ENCODE measurements at places on chromosomes 16 and 17.

DNA sequence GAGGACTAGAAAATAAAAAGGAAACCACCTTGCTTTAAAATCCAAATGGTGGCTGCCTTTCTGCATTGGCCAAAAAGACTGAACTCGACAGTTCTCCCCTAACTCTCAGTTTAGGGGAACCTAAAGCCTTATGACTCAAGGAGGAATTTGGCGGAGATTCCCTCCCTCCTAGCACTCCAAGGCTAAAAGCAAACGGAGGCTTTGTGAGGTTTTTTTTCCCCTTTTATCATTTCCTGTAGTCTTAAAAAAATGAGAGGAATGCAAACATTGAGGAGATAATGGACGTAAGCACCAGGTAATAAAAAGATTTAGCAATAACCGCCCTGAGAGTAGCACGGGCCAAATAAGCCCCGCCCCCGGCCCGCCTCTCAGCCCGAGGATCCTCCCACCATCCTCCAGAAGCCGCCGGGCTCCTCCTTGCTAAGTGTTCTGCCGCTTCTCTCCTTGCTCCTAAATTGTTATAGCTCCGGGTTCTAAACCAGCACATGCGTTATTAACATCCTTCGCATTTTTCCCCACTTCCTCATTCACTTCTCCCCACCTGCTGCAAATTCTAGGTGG, 5.8 kb upstream of the KIFC3 start:
- peak; percentile 41 for DNase-seq

DNA sequence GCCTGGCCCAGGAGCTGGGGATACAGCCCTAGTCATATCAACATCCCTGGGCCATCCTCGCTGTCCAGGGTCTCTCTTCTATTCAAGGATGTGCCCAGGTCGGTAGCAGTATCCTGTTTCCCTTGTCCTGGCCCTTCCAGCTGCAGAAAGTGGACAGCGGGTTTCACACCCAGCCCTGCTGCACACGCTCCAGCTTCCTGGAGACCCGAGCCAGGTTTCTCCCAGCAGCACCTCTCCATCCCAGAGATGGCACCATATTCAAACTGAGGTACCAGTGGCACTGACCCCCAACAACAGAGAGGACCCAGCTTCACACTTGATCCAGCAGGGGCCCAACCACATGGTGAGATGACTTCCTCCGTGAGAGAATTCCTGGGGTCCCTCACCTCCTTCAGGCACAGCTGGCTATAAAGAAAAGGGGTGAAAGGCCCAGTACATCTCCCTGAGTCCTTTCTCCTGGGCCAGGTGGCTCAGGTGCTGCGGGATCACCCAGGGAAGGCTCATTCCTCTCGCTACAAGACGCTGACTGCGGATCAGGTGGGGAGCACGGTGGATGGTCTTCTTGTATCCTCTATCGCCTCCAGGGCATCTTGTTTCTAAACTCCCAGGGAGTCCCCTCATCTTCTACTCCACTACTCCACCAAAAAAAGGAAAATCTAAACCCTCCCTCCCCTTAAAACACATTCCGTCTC, 1.4 kb downstream of the CUEDC1 start:
- no peak for DNase-seq

DNA sequence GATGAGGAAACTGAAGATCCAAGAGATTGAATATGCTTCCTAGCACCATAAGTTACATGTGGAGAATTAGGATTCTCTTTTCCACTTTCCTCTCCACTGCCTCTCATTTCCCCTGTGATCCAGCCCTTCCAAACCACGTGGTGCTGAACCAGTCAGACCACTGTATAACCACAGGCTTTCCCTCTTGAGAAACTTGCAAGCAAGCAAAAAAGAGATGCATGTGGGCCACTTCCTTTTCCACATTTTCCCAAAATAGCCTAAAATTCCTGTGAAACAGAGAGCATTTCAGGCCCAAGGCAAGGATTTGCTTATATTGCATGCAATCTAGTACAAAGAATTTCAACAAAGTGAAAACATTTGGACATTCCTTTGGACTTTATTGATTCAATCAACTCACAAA, 59.3 kb upstream of the KSR1 start:
- DNase-seq = no peak

DNA sequence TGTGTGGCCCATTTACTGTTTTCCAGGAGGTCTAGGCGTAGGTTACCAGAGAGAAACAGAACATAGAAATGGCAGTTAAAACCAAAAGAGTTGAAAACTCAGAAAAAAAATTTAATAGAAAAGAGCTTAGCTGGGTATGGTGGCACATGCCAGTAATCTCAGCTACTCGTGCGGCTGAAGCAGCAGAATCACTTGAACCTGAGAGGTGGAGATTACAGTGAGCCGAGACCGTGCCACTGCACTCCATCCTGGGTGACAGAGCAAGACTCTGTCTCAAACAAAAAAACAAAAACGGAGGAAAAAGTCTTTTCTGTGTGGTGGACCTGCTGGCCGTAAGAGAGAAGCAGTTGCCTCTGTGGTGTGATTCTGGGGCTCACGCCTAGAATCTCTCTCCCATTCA, 35.8 kb downstream of the MRTFB start:
- no peak for DNase-seq

- DNase-seq = no peak
These were observed 15.0 kb downstream of the SLC16A3 start for GRCh38 chr17:82243648-82244412.

DNA sequence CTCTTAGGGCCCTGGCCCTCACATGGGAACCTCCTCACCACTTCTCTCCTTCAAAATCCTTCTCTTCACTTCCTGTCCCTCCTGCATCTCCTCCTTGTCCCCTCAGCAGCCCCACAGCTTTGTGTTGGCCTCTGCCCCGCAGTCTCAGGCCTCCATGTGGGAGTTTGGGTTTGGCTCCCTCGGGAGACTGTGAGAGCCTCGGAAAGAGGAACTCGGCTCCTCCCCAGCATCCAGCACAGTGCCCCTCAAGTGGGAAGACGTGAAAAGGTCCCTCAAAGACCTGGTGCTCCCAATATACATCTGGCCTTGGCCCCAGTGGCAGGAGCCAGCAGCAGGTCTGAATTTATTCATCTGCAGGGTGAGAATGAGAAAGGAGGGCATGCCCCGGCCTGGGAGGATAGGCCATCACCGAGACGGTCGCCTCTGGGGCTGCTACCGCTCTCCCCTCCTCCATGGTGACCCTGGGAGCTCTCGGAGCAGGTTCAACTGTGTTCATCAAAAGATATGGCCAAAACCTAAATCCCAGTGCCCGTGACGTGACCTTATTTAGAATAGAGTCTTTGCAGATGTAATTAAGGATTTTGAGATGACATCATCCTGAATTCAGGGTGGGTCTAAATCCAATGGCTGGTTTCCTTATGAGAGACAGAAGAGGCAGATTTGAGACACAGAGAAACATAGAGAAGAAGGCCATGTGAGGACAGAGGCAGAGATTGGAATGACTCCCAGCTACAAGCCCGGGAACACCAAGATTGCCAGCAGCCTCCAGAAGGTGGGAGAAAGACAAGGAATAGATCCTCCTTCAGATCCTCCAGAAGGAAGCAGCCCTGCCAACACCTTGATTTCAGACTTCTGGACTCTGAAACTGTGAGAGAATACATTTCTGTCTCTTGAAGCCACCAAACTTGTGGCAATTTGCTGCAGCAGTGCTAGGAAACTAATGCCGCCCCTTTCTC, 135.1 kb downstream of the MRM1 start:
- DNase-seq = no peak

DNA sequence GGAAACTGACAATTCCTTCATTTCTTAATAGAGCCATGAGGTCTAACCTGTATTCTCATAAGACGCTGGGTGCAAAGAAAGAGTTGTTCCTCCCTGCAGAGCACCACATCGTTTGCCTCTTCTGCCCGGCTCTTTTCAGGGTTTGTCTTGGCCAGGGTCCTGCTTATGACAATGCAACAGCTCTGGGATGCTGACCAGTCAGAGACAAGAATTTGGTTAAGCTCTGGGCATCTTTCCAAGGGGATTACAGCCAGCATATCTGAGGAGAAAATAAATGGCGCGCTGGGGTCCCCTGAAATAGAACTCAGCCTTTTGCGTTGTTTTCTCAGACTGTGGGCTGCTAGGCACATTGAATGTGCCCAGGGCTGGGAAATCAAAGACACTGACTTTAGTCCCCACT, 128.6 kb downstream of the SHISA6 start:
- no peak for DNase-seq

- DNase-seq = no peak
These were observed 2.0 kb downstream of the CACNA1G start for GRCh38 chr17:50562242-50563091.

DNA sequence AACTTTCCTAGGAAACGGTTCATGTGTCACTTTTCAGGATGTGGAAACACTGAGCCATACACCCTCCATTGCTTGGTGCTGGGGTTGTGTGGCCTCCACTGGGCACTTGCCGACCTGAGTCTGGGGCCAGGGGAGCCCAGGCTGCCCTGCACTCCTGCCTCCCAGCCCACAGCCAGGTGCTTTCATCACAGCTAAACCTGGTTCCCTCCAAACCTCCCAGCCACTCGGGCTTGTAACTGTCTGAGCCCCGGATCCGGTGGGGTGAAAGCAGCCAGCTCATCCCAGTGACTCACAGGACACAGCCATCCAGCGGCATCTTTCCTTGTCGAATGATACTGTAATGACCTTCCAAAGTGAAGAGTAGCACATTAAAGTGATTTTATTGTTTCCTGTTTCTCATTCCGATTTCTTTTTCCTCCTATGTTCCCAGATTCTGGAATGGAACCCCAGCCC, 19.8 kb downstream of the CARHSP1 start:
- no peak for DNase-seq

GRCh38 chr17:62862251-62862650, 54.1 kb upstream of the MARCHF10 start:
- DNase-seq = no peak

GRCh38 chr16:1134776-1135458, 18.0 kb upstream of the CACNA1H start:
- DNase-seq = no peak

DNA sequence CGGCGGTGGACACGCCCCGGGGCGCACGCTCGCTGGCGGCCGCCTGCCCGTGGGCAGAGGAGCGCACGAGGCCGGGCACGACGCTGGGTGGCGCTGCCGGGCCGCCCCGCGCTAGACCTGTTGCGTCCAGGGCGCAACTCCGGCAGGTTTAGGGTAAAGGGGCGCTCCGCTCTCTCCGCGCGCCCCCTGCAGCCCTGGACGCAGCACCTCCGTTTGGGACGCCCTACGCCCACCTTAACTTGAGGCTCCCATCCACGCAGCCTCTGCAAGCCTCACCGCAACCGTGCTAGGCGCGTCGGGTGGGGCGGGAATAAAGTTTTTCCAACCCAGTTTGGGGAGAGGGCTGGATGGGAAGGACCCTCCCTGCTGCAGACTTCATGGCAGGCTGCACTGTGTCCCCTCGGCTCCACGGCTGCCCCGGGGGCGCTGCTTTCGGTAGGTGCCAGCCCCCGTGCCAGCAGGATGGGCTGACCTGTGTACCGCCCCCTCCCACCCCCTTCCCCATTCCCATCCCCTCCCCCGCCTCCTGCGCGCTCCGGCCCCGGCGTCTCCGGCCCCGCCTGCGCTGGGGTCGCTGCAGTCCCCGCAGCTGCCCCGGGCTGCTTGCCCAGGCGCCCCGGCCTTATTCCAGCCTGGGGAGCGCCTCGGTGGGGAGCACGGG, at the start of gene SYT17:
SYT17 (plus strand) TSS at position 531 of the 661 bp plus-strand sequence. CDS start 407 bp downstream, outside the sequence.
- DNase-seq = no peak

- no peak for DNase-seq
These were observed 3.0 kb downstream of the KRT31 start for GRCh38 chr17:41394254-41394996.

- no peak for DNase-seq
These were observed 9.1 kb downstream of the ATP2A3 start for GRCh38 chr17:3954976-3955672.

DNA sequence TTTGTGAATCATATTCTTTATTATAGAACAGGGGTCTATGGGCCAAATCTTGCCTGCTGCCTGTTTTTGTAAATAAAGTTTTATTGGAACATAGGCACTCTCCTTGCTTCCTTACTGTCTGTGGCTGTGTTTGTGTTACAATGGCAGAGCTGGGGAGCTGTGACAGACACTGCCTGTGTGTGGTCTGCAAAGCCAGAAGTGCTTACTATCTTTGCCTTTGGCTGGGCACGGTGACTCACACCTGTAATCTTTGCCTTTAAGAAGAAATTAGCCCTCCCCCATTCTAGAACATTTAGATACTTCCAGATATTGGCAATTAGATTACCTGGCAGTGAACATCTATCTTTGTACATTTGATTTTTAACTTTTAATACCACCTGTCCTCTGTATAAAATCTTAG, 308.3 kb downstream of the FOXL1 start:
- DNase-seq = no peak

DNA sequence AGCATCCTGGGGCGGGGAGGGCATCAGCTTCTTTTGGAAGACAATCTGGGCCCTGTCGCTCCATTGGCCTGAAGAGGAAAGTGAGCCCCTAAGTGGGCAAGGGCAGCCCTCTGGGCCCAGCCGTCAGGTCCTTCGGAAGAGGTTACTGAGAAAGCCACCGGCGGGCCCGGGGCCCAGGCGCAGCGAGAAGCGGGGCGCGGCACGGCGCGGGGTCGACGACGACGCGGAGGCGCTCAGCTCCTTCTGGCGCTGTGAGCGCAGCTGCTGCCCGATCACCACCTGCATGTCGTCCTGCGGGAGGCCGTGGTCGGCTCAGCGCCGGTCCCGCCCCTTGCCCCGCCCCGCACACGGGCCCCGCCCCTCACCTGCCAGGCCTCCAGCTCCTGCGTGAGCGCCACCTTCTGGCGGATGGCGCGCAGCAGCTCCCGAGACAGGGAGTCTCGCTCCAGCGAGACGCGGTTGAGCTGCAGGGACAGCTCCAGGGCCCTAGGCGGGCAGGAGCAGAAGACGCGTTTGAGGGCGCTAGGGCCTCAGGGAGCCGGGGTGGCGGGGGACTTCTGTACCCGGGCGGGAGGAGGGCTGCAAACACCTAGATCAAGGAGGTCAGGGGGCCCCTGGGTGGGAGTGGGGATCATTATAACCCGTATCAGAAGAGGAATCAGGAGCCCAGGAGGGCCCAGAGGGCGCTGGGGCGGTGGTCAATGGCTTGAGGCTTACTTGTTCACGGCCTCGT, 4.3 kb downstream of the THOC6 start:
- peak; percentile 82 for DNase-seq

- no peak for DNase-seq
These were observed 14.7 kb downstream of the CD300LF start for GRCh38 chr17:74698069-74698468.

GRCh38 chr17:50139950-50140885, 10.3 kb upstream of the SAMD14 start:
- DNase-seq = peak; percentile 72

DNA sequence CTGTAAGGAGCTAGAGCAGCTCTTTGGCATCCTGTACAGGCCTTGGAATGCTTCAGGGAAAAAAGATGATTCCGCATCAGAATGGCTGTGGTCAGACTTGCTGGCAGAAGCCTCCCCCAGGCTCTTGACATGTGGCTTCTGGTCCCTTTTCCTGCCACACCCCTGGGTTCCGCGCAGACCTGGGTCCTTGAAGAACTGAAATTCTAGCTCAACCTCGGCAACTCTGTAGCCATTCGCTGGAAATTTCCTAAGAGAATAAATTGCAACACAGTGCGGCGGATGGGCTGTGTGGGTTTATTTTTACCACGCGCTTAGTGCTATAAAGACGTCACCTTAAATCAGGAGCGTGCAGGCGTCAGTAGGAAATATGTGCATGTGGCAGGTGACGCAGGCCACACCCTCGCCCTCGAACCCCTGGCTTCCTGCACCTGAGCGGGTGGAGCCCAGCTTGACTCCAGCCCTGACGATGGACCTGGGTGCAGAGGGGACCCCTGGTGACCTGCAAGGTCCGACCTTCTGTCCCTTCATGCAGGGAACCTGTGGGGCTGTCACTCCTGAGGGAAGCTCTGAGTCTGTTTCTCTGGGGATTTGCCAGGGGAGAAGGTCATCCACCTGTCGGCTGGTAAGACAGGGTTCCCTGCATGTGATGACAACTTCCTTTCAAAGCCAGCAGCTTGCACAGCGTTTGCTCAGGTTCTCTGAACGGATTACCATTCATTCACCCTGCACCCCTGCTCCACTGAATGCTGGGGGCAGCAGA, 46.3 kb downstream of the METRNL start:
- no peak for DNase-seq
